SK-N-MC (cell line): ENCODE measurements at places on chromosomes 6 and 20.
A peak's percentile ranks its signal among the peaks of the same experiment; 100 is the strongest.

DNA sequence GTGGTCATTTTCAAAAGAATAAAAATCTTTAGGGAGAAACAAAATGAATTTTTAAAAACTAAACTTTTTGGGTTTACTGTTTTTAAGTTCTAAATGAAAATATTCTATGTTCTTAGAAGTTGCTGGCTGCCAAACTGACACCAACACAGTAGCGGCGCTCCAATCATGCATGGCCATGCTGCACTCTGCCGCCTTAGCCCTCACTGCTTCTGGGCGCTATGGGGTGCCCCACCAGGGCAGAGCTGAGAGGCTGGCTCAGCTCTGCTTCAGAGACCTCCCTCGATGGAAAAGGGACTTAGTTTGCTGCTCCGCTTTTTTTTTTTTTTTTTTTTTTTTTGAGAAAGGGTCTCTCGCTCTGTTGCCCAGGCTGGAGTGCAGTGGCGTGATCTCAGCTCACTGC is 20.9 kb downstream of the EZR start:
- DNase-seq: no peak

DNA sequence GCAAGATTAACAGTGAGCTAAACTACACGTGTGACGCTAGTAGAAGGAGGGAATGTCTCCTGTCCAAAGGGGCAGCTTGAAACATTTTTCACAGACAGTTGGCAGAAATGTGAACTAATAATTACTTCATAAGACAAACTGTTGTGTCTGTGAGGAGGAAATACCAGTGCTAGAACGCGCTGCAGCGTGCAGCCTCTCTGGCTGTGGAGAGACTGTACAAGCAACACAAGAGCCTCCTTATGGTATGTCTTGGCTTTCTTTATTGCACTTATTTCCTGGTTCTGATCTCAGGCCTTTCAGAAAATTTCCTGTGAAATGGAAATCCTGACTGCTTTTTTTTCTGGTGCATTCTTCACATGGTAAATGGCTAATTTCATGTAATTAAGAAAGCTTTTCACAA is 25.3 kb upstream of the TIAM2 start:
- DNase-seq: no peak

DNA sequence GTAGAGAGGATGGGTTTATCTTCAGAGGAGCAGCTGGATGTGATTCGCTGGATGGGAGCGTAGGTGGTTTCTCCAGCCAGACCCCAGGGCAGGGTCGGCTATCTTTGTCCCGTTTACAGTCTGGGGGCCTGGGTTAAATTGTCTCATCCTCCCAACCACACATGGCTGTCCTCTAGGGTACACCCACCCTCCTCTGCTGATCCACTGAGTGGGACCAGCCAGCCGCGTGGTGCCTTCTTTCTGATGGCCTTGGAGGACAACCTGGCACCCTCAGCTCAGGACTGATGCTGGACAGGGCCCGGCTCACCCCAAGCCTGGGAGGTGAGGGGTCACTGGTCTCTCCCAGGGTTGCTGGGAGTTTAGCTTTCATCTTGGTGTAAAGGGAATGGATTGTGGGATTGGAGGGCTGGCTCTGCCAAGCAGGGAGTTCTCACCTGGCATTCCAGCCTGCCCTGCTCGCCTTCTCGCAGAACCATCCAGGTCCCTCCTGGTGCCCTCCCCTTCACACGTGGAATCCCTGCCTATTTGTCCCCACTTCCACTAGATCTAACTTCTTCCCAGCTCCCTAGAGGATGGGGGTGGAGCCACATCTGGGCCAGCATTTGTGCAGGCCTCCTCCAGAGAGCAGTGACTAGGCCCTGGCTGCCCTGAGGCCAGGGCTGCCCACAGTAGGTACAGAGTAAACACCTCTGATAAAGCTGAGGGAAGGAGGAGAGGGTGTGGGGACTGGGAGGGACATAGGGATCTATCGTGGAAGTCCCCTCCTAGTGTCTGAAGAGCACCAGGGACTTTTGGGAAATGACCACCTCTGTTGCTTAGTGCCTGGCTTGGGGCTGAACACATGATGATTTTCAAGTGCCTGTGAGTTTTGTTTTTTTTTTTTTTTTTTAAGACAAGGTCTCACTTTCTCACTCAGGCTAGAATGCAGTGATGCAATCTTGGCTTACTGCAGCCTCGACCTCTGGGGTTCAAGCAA is 1.6 kb downstream of the ITPR3 start:
- no peak for DNase-seq

- no peak for DNase-seq
Observed at GRCh38 chr6:37569743-37570481, 70.2 kb upstream of the CCDC167 start.

GRCh38 chr20:52129611-52130010 is 62.0 kb downstream of the ZFP64 start:
- DNase-seq: no peak

- DNase-seq: no peak
Observed at GRCh38 chr6:44049989-44050871, 77.0 kb downstream of the MRPL14 start.

DNA sequence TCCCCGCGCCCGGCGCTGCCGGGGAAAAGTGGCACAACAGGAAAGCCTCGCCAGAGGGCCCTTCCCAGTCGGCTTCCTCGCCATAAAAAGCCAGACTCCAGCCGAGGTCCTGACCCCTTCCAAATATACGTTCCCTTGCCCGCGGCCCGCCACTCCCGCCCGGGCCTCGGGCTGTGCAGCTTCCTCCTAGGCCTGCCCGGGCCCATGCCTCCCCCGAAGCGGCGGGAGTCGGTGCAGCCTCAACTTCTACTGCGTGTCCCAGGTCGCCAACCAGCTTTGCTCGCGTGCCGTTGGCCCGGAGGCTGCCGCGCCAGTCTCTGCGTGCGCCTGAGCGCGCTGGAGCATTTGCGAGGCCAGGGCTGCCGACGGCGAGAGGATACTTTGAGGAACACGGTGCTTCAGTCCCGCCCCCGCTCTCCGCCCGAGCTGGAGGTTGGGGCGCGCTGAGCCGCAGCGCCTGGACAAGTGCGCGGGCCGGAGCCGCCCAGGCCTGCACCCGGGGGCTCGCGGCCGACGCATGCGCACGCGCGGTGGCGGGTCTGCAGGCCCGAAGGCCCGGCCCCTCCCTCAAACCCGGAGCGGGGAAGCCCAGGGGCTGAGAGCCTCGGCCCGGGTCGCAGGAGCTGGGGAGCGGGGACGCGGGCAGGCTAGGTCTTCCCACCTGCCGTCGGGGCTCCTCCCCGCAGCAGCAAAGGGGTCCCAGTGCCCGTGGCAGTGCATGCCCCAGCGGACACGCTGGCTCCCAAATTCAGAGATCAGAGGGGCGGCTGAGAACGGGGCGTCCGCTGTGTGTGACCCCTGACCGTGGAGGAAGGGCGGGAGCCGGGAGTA is 10.2 kb downstream of the FOXC1 start:
- DNase-seq: no peak

GRCh38 chr6:169370054-169370453 is 116.4 kb upstream of the THBS2 start:
- no peak for DNase-seq

GRCh38 chr6:127956260-127956888 is 55.5 kb upstream of the THEMIS start:
- DNase-seq: no peak

DNA sequence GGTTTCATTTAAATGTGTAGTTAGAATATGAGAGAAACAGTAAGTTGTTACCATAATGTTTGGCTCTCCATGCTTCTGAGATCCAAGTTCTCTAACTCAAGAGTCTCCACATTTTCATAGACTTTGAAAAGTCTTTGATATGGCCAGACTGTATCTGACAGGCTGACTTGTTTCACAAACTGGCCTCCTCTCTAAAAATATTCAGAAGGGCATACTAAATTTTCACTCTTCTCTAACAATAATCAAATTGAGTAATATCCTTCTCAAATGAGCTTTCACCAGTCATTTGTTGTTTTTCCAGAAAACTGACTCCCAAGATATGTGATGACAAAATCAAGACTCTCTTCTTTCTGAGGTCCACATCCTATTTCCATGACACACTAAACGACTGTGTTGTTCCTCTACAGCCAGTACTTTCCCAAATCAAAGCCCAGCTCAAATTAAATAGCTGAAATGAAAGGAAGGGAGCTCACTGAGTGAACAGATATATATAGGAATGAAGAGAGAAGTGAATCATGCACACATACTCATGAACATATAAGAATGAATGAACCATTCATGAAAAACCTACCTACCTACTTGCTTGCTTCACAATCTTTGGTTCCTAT is 15.1 kb downstream of the HIVEP2 start:
- DNase-seq: no peak

DNA sequence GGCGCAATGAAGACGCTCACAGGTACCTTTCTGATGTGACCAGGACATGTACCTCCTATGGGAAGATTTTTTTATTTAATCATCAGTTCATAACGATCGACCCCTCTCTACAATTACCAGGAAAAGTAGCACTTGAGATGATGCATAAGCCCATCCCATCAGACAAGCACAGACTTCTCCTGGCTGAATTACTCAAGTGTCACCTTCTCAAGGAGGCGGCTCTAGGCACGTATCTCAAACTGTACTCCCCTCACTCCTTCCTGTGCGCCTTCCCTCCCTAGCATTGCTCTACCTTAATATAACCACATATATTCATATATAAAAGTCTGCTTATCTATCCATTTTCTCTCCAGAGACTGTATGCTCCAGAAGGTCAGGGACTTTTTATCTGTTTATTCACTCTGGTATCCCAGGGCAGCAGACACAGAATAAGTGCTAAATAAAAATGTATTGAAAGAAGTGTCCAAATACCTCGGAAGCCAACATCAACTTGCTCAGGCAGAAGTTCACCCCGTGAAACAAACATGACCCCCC is 71.5 kb downstream of the CNKSR3 start:
- DNase-seq: no peak

DNA sequence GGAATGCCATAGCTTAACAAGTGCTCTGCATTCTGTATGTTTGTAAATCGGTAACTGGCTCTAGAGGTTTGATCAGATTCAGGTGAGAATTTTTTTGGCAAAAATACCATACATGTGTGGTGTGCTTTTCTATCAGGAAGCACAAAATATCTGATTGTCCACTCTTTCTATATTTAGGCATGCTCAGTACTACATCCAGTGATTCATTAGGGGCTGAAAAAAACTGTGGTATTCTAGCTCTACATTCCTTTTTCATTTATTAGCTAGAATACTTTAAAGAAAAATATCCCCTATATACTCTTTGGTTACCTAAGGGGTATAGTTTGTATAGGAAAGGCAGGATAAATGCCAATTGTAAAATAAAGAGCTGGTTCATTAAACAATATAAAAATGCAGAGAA is 10.6 kb upstream of the ELOVL2 start:
- DNase-seq: no peak

DNA sequence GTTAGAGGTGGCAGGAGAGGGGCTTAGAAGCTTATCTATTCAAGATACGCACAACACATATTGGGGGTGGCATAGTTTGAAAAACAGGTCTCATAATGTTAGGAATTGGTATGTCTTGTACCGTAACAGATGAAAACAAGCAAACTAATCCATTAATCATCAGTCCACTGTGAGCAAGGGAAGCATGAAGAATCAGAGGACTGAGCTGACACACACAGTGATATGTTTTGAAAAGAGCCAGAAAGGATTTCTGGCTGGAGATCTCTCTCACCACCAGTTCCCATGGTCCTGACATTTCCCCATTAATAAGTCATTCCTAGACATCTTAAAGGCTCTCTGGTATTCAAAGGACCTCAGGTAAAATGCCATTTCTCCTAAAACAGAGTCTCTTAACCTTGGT is 158.8 kb upstream of the PHACTR1 start:
- no peak for DNase-seq

GRCh38 chr6:167442245-167442644 is 117.4 kb downstream of the TTLL2 start:
- DNase-seq: no peak

DNA sequence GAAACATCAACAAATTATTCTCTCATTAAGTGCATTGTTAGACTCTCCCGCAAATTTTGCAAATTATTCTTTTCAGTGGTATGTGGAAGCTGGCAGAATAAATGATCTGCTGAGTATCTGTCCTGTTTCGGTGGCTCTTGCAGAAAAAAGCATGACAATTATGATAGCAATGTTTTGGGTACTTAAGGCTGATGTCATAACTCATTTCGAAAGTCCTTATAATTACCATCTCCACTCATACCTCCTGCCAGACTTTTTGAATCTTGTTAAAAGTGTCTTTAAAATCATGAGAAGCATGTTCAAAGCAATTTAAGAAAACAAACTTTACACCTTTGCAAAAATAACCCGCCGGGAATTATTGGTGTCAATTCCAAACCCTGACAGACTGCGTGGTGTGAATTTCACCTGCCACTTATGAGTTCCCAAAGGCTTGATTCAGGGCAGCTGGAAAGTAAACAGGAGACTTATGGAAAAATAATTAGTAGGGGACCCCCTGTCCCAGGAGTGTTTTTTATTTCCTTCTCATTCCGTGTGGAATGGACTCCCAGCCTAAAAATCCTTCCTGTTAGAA is 87.6 kb upstream of the E2F3 start:
- DNase-seq: no peak

DNA sequence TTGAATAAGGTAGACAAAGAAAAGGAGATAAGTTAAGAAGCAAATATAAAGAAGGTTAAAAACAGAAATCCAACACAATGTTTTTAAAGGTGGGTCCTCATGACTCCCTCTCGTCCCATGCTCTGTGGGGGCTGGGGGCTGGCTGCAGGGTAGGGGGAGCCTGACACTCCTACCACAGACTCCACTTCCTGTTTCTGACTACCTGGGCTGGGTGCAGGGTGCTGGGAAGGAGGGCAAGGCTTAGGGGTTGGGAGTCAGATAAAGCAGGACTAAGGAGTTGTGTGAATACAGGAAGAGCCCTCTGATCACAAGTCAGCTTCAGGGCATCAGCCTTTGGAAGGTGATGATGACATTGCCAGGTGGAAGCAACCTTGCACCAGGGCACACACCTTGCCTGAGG is 277.0 kb upstream of the SGK1 start:
- no peak for DNase-seq

GRCh38 chr6:81938014-81938856 is 185.8 kb upstream of the TENT5A start:
- peak; percentile 57 for DNase-seq

DNA sequence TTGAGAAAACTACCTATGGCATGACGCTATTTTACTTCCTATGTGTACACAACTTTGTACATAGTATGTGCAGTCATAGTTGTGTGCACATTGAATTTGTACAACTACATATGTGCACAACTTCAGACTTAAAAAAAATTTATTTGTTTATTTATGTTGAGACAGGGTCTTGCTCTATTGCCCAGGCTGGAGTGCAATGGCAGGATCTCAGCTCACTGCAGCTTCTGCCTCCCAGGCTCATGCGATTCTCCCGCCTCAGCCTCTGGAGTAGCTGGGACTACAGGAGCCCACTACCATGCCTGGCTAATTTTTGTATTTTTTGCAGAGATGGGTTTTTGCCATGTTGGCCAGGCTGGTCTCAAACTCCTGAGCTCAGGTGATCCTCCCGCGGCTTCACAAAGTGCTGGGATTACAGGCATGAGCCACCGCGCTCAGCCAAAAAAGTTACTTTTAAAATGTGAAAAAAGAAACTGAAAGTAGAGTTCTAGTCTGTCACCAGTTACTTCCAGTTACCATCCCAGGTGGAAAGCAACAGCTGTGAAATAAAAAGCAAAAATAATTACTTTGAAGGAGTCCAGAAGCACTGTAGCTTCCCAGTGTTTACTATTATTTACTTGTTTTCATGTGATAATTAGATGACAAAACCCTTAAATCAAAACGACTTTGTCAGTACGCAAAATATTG is 1.7 kb upstream of the ZKSCAN8 start:
- DNase-seq: no peak
